NCI-H1694 (cell line): ENCODE measurements at places on chromosomes 13 and 19.

DNA sequence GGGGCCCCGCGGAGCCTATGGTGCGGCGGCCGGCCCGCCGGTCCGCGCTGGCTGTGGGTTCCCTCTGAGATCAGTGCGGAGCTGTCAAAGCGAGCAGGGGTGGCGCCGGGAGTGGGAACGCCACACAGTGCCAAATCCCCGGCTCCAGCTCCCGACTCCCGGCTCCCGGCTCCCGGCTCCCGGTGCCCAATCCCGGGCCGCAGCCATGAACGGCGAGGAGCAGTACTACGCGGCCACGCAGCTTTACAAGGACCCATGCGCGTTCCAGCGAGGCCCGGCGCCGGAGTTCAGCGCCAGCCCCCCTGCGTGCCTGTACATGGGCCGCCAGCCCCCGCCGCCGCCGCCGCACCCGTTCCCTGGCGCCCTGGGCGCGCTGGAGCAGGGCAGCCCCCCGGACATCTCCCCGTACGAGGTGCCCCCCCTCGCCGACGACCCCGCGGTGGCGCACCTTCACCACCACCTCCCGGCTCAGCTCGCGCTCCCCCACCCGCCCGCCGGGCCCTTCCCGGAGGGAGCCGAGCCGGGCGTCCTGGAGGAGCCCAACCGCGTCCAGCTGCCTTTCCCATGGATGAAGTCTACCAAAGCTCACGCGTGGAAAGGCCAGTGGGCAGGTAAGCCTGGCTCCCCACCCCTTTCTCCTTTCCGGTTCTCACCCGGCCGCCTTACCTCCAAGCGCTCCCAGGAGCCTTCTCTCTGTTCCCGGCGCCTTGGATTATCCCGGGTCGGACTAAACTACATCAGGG, at the start of gene PDX1:
PDX1 (plus strand) TSS at position 67 of the 743 bp plus-strand sequence; CDS start at position 206, 139 bp downstream.
- no peak for DNase-seq

DNA sequence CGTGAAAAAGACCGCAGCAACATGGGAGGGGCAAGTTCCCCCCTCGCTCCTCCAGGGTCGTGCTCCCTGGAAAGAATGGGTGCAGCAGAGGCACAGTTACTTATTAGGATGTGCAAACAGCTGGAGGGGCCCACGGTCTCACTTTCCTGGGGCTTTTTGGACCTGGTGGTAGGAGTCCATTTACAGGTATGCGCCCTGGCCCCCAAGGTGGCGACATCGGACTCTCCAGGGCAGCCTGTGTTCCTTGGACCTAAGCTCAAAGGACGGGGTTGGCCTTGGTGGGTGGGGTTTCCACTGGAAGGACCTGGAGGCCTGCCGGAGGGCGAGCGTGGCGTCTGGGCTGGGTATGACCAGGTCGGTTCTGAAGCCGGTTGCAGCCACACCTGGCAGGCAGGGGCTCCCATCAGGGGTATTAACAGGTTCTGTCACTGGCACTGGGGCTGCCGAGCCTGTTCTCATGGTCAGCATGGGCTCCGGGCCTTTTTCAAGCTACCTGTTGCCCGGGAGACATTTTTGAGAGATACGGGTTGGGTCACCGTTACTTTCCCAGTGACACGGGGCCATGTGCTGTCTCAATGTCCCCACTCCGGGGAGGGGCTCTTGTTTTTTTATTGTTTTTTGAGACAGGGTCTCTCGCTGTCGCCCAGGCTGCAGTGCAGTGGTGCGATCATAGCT, 5.9 kb downstream of the ZFR2 start:
- DNase-seq, result no peak

GRCh38 chr19:55379174-55379573, 2.5 kb downstream of the TMEM190 start:
- DNase-seq, result no peak

- DNase-seq, result no peak
Measured at GRCh38 chr19:6753178-6754031, 13.8 kb downstream of the SH2D3A start.

DNA sequence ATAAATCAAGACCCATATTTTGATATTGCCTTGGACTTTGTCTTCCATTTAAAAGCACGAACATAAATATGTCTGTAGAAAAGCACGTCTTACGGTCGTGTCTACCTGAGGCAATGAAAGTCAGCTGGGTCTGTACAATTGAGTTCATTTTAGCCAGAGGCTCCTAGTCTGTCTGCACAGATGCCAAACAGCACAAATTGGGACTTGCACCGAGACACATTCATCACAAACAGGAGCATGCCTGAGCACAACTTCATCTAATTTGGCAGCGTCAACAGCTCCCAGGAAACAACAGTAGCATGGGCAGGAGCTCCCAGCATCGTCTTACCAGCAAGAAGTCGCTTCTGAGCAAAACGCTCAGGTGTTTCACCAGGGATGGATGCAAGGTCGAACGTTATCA, 687.0 kb downstream of the EFNB2 start:
- DNase-seq, result peak; percentile 80

- no peak for DNase-seq
Measured at GRCh38 chr13:67292886-67293285, 62.8 kb upstream of the PCDH9 start.

DNA sequence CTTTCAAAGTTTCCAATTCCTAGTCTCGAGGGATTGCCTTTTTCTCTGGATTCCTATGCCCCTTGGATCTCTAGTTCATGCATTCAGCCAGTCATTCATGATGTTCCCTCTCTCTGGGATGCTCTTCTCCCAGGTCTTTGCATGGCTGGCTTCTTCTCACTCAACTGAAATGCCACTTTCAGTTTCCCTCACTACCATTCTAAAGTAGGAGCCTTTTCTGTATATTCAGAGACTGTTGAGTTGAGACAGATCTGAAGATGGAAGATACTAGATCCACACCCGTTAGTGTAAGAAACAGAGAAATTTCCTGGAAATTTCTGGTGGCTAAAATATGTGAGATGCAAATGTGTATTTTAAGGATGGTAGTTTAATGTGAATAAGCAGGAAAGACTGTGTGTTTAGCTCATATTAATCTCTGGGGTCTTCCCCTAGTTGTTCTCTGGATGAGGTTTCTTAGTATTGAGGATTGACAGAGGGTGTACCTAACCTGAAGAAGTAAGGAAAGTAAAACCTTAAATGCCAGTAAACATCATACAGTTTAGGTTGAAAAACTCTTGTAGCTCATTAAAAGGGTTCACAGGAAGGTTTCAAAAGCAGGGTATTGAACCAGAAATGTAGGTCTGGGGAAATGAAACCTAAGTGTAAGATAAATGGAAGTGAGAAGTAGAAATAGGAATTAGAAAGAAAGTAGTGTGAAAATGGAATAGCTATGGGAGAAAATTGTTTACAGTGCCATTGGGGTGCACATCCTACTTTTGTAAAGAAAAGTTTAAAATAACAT, 331.3 kb downstream of the NDFIP2 start:
- DNase-seq, result no peak

- DNase-seq, result no peak
Measured at GRCh38 chr13:50826035-50826434, 17.5 kb downstream of the DLEU7 start.

- no peak for DNase-seq
Measured at GRCh38 chr19:12996406-12997094, 1.3 kb downstream of the NFIX start.
